ENCODE measurements at places on chromosomes 5 and 9.

- DNase-seq, result no peak
Observed at GRCh38 chr5:156277290-156277689, 49.7 kb upstream of the SGCD start.

GRCh38 chr5:125153231-125153630 is 406.8 kb upstream of the ZNF608 start:
- no peak for DNase-seq

GRCh38 chr9:128333451-128333869 is 6.9 kb upstream of the SLC27A4 start:
- no peak for DNase-seq

GRCh38 chr5:54725391-54726280 is 208.1 kb downstream of the SNX18 start:
- DNase-seq, result peak; percentile 24

DNA sequence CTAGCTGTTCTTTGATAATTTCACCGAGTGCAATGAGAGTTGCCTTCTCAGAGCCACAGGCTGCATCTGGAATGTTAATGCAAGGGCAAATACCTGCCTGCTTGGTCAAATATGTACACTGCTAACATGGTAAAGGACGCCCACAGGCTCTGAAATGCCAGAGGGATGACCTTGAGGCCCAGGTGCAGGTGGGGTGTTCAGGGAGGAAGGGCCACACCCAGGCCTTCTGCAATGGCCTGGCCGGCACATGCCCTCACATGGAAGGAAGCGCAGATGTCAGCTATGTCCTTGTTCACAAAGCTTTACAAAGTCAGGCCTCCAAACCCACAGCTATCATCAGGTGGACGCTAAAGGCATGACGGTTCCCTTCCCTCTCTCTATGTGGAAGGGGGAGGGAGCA is 48.6 kb downstream of the HRH2 start:
- no peak for DNase-seq

- no peak for DNase-seq
Observed at GRCh38 chr5:32261198-32261597, 51.5 kb downstream of the MTMR12 start.

DNA sequence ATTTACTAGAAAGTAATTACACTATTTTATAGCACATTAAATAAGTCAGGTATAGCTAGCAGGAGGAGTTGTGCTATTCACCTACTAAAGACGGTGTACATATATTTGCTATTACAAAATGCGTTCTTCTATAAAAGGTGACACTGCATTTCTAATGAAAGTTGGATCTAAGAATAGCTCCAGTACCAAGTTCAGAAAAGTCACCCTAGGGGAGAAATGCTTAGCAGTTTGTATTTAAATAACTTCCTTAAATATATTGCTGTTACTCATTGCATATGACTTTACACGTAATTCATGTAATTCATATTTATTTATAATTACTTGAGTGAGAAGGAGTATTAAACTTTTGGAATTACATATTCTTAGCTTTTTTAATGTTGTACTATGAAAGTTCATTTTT is 7.0 kb upstream of the SUB1 start:
- no peak for DNase-seq

GRCh38 chr9:129385211-129385934 is 207.3 kb upstream of the IER5L start:
- no peak for DNase-seq

DNA sequence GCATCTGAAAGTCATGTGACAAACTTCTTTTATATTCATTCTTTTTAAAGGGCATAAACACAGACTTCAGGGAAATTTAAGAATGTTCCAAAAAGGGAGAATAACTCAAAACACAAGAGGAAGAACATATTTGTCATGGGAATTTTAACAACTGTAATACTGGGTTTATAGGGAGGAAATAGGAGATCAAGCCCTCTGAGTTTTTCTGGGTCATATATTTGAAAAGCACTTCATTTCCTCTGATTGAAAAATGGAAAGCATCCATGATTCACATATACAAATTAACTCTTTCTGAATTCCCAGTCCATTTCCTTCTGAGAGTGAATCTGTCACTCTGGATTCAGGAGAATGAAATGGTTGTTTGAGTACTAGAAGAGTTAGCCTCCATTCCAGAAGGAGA is 26.8 kb downstream of the LURAP1L start:
- peak; percentile 24 for DNase-seq

DNA sequence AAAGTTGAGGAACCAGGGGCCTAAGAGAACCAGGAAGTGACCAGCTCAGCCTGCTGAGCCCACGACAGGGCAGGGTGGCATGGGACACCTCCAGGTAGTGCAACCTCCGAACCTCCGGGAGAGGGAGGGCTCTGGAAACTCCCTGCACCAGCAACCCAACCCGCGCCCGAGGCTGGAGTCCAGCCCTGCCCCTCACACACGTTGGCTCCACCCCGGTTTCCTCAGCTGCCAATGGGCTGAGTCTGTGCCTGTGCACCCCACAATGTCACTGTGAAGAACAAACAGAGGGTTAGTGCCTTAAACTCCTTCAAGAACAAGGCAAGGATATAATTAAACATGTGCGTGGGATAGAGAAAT is 17.0 kb upstream of the UNC5A start:
- DNase-seq, result no peak

GRCh38 chr5:139684881-139685749 is 37.0 kb downstream of the CXXC5 start:
- DNase-seq, result no peak

DNA sequence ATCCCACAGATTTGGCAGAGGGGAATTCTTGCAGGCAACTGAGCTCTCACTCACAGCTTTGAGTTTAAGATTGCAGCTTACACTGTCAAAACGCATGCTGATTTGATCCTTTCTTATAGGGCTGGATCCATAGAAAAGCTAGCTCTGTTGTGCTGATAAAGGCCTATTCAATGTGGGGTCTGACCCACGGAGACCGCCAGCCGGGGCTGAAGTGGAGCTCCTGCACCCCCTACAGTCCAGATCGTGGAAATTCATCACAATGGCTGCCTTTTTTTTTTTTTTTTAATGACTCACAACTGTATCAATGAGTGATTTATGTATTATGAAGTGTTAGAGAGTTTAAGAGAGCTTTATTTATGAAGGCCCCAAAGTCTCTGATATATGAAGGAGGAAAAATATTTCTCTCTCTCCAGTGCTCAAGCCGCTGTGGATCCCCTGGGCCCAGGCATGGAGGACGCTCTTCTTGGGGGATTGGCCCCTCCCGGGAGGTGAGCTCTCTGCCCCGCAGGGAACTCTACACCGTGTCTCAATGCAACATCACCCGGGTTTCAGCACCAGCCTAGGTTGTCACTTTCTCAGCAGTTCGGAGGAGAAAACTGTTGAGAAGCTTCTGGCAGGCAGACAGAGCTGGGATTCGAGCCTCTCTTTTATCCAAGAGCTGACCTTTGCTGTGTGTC is 700.2 kb downstream of the IRX1 start:
- peak; percentile 65 for DNase-seq

GRCh38 chr5:133109655-133110483 is 58.1 kb downstream of the HSPA4 start:
- DNase-seq, result no peak

GRCh38 chr9:69158471-69158870 is 15.6 kb upstream of the TJP2 start:
- no peak for DNase-seq

- DNase-seq, result no peak
Observed at GRCh38 chr9:87551772-87552217, 54.1 kb downstream of the DAPK1 start.

DNA sequence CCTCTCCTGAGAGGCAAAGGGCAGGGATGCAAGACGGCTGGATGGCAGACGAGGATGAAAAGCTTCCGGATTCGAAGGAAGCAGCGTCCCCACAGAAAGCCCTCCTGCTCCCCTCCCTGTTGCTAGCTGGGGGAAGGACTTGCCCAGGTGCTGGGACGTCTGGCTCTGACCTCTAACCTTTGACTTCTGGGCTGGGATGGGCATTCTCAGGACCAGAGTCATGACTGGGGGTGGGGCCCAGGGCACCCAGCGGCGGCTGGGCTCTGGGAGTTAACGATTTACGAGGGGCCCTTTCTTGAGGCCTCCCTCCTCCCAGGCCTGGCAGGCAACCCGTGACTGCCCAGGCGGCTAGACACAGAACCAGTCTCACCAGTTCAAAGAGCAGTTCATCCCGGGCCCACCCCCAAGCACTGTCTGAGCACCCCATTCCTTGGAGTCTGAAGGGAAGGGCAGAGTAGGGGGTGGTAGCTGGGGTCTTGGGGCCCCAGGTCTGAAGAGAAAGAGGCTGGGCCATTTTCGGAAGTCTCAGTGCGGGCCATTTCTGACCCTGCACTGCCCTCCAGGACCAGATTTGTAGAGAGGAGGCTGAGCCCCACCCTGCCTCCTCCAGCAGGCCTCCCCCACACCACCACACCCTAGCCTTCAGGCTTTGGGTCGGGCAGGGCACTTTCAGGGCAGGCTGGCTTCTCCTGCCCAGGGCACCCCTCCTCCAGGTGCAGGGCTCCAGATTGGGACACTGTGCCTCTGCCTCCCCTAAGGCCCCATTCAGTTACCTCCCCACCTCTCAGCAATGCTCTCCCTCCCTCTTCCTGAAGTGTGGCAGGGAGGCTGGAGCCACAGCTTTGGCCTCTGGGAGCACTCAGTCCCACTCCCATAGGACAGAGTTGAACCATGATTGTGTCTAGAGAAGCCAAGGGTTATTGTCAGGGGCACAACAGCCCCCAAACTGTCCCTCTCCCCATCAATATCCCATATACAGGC is 5.0 kb upstream of the CXXC5 start:
- no peak for DNase-seq

DNA sequence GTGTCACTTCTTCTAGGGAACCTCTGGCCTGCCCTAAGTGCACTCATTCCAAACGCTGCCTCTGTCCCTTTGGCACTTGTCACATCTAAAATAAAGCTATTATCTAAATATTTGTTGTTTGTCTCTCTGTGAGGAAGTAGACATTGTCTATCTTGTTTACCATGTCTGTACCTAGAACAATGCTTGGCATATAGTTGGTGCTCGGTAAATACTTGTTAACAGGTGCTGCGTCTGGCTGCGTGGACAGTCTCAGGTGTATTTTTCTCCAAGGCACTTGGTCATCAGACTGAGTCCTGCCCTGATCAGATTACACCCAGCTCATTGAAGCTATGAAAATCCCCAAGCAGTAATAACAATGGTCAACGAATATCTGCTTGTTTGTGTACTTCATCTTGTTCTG is 174.9 kb upstream of the SMIM23 start:
- no peak for DNase-seq

GRCh38 chr5:60611099-60611740 is 88.7 kb downstream of the DEPDC1B start:
- no peak for DNase-seq

- DNase-seq, result no peak
Observed at GRCh38 chr9:75826314-75826713, 64.2 kb upstream of the PCSK5 start.

- no peak for DNase-seq
Observed at GRCh38 chr9:99533421-99533820, 288.3 kb upstream of the NR4A3 start.

DNA sequence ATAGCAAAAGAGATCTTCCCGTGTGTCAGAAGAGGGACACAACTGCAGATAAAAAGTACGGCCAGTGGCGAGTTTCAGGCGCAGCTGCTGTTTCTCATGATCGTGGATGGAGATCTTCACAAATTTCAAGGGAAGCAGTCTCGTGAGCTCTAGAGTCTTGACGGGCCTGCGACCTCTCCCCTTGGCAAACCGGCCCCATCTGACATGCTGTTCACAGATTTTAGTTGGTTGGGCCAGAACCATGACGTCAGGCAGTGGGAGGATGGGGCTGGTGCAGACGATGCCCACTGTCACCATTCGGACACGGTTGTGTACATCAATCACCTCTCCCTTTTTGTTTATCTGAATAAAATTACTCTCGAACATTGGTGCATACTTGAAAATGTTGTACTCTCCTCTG is 396 bp downstream of the GARIN3 start:
- no peak for DNase-seq

DNA sequence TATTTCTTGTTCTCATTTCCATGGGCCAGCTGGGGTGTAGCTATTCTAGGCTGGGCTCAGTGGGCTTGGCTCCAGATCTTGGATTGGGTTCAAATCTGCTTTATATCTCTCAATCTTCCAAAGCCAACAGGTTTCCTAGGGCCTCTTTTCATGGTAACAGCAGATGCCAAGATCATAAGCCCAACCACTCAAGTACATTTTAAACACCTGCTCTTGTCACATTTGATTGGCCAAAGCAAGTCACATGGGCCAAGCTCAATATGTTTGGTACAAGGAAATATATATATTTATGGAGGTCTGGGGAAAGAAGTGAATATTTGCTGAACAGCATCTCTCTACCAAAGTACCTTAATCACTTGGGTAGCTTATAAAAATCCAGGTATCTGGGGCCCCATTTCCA is 49.5 kb downstream of the MRRF start:
- no peak for DNase-seq

GRCh38 chr9:137685741-137686420 is 67.1 kb downstream of the EHMT1 start:
- peak; percentile 60 for DNase-seq

DNA sequence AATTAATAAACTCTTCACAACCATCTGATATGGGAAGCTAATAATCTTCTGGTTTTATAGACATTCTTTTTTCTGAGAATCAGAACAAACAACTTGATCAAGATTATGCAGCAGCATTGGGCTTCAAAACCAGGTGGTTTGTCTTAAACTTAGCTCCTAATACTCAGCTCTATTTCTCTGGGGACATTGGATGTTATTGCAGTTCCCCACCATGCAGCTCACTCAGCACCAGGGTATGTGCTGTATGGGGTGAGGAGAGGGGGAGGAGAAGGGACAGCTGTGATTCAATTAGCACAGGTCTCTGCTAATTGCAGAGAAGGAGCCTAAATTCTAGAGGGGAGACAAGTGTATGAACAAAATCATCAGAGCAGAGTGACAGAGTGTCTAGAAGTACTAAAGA is 210.7 kb upstream of the TNC start:
- DNase-seq, result peak; percentile 37

GRCh38 chr9:115386963-115387770 is 269.2 kb upstream of the TNC start:
- DNase-seq, result no peak

- no peak for DNase-seq
Observed at GRCh38 chr5:180119031-180119902, 47.7 kb upstream of the RNF130 start.

GRCh38 chr5:44603496-44604272 is 205.1 kb upstream of the MRPS30 start:
- no peak for DNase-seq

- DNase-seq, result no peak
Observed at GRCh38 chr5:108900668-108901067, 153.0 kb downstream of the FER start.

GRCh38 chr9:36137392-36138004 is 965 bp downstream of the GLIPR2 start:
- peak; percentile 28 for DNase-seq

DNA sequence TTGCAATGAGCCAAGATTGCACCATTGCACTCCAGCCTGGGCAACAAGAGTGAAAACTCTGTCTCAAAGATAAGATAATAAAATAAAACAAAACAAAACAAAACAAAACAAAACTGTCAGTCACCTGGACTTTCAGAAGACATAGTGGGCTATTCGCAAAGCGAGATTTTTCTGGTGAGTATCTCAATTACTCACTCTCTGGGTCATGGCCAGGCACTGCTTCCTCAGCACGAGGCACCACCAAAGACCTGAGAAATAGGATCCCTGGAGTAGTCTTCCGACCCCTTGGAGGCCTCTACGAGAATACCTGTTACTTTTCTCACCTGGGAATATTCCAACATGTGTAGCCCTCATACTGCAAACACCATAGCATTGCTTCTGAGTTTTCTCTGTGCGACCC is 201.7 kb upstream of the ZNF618 start:
- DNase-seq, result peak; percentile 76

- DNase-seq, result no peak
Observed at GRCh38 chr5:100423330-100423729, 111.8 kb upstream of the FAM174A start.

- DNase-seq, result no peak
Observed at GRCh38 chr9:77679661-77680368, 31.7 kb upstream of the GNA14 start.
